DMS153 (cell line): ENCODE measurements at places on chromosomes 1 and 21.
A peak's percentile ranks its signal among the peaks of the same experiment; 100 is the strongest.

- no peak for DNase-seq
Observed at GRCh38 chr1:184870319-184870718, 104.0 kb downstream of the NIBAN1 start.

GRCh38 chr1:178646821-178647220 lies 78.2 kb upstream of the RALGPS2 start:
- DNase-seq: no peak

DNA sequence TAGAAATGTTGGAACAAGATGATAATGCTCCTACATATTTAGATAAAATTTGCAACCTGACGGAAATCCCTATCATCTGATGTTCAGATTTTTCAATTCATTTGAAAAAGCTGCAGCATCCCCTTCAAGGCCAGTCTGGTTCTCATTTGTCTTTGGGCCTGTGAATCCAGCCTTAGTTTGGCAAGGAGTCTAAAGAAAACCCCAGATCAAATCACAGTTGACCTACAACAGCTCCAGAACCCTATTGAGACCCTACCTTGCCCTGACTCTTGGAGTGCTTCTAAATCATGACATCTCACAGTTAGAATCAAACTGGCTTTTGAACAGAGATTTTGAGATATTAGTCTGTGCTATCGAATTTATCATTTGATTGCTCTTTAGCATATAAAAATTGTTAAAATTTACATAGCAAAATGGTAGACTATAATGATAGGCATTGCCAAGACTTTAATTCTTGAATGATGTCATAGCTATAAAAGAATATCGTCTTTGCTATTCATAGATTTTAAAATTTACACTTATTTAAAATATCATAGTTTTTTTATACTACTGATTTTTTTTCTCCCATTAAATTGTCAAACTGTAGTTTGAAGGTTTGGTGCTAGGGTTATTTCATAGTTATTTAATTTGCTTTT lies 2.2 kb downstream of the PPP2R5A start:
- no peak for DNase-seq

DNA sequence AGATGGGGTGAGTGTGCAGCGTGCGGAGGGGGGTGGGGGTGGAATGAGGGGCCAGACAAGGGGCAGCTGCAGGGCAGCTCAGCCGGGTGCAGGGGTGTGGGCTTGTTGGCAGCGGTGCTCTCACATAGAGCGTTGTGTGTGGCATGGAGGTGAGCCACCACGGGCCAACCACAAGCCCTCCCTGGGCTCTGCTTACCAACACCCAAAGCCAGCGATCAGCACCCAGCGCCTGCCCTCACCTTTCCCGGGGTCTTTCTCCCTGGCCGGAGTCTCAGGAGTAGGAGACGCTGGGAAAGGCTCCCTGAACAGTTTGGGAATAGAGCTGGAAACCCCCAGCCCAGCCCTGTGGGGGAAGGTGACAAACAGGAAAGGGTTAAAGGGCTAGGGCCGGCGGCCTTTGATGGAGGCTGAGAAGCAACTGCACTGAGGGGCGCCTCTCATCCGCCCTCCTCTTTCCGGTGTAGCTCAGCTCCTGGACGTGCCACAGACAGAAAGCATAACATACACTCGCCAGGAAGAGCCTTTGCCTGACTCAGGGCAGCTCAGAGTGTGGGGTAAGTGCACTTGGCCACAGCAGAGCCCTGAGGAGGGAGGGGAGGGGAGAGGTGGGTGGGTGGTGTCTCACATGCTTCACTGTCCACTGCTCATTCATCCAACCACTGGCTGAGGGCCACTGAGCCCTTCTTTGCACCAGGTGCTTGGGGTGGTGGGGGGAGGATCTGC lies 577 bp downstream of the IKBKE start:
- peak; percentile 35 for DNase-seq

GRCh38 chr1:77950873-77951272 lies 28.0 kb downstream of the FUBP1 start:
- DNase-seq: no peak
